ENCODE measurements at places on chromosomes 4 and X.

DNA sequence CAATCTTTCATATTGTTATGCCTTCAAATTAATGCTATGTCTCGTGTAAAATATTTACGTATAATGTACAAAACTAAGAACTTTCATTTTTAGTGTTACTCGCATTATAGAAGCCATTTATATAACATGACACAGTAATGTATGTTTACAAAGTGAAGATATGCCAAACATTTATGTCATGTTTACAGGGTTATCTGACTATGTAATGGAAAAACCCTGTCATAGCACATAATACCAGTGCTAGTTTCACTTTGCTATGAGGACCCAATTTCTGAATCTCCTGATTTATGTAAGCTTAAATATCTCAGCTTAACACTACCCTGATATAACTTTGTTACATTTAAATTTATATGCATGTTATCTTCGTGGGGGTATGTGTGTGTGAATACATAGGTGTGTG lies 233.1 kb downstream of the FAT4 start:
- no peak for DNase-seq

DNA sequence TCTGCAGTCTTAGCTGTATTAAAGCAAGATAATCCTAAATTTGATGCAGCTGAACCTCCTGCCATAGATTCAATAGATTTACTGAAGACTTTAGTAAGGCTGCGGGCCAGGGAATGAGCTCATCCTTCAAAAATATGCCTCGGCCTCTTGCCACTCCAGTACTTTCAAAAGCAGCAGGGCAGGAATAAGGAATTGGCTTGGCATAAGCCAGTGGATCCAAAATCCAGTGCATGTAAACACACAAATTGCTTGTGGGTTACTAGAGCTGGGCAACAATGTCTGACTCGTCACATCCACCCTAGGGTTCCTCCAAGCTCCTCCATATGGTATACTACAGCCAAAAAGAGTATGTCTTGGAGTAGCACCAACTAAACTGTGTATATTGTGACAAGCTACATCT lies 165.0 kb downstream of the AMELX start:
- no peak for DNase-seq

GRCh38 chr4:186755550-186756519 lies 32.2 kb upstream of the FAT1 start:
- DNase-seq, result no peak

DNA sequence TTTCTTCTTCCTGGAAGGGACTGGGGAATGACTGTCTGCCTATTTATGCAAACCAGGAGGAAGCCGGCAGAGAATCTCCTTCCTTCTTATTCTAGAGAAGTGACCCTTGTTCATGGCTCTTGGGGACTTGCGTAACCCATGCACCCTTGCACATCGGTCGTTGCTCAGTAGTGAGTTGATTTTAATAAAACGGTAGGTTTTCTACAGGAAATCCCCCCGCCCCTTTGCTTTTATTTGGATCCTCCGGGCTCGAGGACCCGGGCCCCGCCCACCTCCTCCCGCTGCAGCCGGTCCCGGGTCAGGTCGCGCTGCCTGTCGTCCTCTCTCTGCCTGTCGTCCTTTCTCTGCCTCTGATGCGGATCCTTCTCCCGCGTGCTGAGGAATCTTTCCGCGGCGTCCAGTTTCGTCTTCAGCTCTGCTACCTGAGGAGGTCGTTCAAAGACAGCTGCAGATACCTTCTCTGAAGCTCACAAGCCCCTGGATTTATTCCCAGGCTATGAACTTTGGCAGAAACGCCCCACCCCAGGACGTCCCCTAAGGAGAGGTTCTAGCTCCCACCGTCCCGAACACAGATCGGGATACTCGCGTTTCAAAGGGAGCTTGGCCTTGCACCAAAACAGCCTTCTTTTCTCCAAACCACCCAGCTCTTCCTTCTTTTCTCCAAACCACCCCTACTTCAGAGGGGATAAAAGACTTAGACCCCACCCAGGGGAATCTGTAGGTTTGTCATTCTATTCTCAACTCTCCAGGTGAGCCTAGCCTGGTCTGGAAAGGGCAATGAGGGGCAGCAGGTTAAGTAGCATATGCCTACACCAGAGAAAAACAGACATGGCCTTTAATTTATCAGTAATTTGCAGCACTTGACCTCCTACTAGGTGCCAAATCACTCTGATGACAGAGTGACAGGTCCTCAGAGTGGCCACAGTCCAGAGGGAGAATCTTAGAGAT lies 7.0 kb downstream of the TNIP3 start:
- DNase-seq, result peak; percentile 6

DNA sequence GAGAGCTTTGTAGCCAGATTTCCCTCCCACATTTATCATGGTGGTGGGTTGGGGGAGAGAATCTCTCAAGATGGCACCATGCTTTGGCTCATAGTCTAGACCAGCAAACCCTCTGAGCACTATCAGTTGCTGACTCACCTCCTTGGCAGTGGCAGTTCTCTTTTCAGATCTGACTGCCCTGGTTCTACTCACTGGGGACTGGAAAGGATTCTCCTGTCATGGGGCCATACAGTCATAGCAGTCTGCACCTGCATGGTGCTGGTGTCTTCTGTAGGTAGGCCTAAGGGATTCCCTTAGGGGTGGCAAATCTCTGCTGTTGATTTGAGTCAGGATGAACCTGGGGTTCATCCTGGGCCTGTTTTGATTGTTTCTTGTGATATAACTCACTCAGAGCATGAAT lies 2.6 kb downstream of the TEX13B start:
- no peak for DNase-seq

GRCh38 chr4:164904336-164904735 lies 27.4 kb downstream of the APELA start:
- no peak for DNase-seq

DNA sequence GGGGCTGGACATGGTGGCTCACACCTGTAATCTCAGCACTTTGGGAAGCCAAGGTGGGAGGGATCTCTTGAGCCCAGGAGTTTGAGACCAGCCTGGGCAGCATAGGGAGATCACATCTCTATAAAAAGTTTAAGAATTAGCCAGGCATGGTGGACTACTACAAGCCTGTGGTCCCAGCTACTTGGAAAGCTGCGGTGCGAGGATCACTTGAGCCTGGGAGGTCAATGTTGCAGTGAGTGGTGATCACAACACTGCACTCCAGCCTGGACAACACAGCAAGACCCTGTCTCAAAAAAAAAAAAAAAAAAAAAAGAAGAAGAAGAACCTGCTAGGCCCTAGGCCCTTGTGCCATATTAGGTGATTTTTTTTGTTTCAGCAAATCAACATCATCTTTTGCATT lies 12.2 kb downstream of the SRD5A3 start:
- DNase-seq, result no peak

DNA sequence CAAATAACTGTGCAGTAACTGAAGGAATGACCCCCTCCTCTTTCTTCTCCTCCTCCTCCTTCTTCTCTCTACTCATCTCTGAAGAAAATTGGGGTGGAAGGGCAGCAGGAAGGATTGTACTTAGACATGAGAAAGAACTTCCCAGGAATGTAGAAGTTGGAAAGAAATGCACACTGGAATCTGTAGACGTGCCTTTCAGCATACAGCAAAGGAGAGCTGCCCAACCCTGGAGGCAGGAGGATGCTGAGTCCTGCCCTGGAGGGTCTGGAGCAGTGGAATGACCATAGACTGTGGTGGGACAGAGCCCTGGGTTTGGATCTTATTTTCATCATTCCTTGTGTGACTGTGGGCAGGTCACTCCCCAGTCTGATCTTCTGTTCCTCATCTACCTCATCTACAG lies 80.1 kb downstream of the PJA1 start:
- no peak for DNase-seq

DNA sequence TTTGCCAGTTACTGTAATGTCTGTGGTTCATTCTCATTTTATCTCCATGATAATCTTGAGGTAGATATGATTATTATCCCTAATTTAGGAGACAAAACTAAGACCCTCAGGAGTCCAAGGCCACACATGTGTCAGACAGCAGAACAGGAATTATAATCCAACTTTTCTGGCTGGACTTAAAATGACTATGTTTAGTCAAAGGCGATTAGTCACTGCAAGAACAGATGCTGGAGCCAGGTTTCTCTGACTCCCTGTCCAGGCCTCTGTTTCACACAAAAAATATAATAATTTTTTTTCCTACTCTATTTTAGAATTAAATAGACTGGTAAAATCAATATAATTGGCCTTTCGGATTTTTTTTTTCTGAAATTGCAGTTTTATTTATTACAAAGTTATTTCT lies 56.7 kb upstream of the TMEM131L start:
- DNase-seq, result peak; percentile 59

DNA sequence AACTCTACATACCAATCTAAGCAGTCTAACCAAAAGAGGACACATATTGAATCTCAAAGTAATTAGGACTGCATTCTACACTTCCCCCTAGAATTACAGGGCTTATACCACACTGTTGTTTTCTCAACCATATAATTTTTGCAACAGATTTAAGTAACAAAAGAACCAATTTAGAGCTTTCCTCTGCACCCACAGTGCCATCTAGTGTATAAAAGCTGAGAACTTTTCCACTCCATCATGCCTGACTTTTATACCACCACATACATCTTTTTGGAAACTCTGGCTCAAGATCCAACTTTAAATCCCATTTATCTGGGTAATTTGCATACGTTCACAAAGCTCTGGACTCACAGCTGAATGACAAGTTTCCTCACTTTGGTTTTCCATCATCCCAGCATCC lies 99.5 kb downstream of the EFHC2 start:
- no peak for DNase-seq

- DNase-seq, result no peak
These were observed 38.7 kb upstream of the PDK3 start for GRCh38 chrX:24426340-24426913.

DNA sequence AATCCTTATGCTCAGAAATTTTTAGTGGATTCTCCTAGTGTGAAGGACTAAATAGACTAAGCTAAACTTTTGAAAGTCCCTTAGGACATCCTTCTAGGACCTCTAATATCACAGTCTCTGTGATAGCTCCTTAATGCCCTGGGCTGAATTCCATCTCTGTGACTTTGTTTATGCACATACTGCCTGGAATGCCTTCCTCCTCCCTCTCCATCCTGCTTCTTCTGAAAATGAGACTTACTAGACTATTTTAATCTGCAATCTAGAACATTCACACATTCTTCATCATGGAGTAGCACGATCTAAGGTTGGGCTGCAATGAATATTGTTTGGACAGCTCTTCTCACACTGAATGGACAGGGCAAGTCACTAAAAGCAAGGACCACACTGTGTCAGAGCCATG lies 65.0 kb upstream of the MSX1 start:
- no peak for DNase-seq

DNA sequence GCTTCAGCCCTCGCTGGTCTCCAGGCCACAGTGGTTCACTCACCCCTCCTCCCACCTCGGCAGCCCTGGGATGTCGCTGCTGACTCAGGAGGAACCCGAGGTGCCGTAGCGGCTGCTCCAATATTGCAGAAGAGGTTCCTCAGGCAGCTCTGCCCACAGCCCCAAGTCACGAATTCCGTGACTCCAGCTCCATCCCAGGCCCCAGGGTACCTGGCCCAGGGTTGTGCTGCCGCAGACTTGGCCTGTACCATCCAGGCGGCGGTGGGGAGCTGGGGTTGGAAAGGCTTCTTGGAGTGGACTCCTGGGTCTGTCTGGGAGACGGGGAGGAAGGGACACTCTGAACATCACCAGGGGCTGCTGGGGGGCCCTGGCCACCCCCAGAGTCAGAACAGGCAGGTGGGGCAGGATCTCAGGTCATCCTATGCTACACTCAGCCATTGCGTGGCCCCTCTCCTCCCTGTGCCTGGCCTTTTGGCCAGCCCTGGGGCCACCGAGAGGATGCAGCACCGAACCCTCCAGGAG lies 728 bp upstream of the HGFAC start:
- DNase-seq, result no peak

GRCh38 chr4:65617416-65617815 lies 52.9 kb downstream of the EPHA5 start:
- no peak for DNase-seq

DNA sequence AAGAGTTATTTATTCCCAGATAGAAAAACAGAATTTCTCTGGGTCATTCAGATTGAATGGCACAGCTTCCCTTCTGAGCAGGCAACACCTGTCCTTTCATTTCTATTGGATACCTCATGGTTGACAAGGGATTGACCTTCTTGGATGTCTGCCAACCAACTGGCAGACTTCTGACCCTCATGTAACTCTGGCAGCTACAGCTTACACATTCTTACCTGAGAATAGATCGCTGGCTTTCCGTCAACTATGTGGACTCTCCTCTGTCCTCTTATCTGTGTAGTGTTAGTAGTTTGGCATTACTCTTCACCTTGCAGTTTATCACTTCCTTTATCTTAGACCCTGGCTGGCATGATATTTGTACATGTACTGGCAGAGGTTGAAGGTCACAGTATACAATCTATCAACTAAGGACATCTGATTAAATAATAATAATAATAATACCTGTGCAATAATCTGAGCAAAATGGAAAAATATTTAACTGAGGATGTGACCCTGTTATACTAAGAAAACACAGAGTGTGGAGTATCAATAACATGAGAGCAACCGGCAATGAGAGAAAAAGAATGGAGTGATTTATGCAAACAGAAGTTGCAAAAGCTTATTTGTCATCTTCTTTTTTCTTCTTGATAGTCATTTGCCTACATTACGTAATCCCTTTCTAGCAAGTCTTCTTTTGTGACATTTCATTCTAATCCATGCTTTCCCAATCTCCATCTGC lies 1118.2 kb downstream of the ARAP2 start:
- DNase-seq, result no peak

- DNase-seq, result no peak
These were observed 46.8 kb downstream of the VEGFC start for GRCh38 chr4:176745902-176746301.

- DNase-seq, result no peak
These were observed 54.9 kb downstream of the STOX2 start for GRCh38 chr4:183960046-183960420.

DNA sequence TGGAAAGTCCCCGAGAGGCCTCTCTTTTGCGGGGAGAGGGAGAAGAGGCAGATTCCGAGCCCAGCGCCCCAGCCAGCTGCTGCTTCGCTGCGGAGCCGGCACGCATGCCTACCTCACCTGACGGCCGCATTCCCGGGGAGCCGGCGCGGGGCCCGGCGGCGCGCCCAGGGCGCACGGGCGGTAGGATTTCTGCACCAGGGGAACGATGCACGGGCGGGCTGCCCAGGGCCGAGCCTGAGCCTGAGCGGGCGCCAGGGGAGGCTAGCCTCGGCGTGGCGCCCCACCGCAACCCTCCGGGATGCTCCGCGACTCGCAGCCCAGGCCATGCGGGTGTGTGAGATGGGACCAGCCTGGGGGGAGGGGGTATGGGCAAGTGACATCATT lies 81.3 kb upstream of the SCML1 start:
- no peak for DNase-seq

- peak; percentile 54 for DNase-seq
These were observed 102.0 kb downstream of the PTTG2 start for GRCh38 chr4:38062088-38062775.

DNA sequence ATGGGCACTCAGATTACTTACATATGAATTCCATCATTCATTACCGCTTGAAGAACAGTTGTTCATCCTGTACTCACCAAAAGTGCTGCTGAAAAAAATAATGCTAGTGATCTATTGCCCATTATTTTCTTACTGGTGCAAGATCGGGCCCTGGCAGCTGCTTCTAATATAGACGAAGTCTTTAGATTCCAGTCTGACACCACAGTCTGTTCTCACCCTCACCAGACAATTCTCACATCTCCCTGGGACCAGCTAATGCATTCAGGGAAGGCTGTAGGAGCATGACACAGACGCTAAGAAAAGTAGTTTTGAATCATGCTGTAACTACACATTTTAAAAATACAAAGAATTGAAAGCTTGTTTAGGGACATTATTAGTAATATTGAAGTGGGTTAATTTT lies 13.8 kb downstream of the GEMIN8 start:
- DNase-seq, result no peak

- DNase-seq, result no peak
These were observed 527.2 kb downstream of the ADGRL3 start for GRCh38 chr4:61727286-61727685.
